Brain pericyte (primary cell): ENCODE measurements at places on chromosomes 4 and X.

GRCh38 chr4:154503598-154503997 lies 12.0 kb upstream of the DCHS2 start:
- DNase-seq: no peak

- no peak for DNase-seq
Observed at GRCh38 chr4:54553001-54553400, 104.8 kb upstream of the KIT start.

- no peak for DNase-seq
Observed at GRCh38 chr4:148634476-148634875, 192.3 kb upstream of the NR3C2 start.

- no peak for DNase-seq
Observed at GRCh38 chrX:71214604-71215337, 8.3 kb upstream of the GJB1 start.
